ENCODE measurements at places on chromosomes 11 and 22.

- no peak for DNase-seq
These were observed 55.8 kb downstream of the ELFN2 start for GRCh38 chr22:37371491-37371890.

- no peak for DNase-seq
These were observed 28.9 kb downstream of the THOC5 start for GRCh38 chr22:29524442-29525191.

GRCh38 chr11:64718084-64718779 is 4.8 kb downstream of the NRXN2 start:
- no peak for DNase-seq

DNA sequence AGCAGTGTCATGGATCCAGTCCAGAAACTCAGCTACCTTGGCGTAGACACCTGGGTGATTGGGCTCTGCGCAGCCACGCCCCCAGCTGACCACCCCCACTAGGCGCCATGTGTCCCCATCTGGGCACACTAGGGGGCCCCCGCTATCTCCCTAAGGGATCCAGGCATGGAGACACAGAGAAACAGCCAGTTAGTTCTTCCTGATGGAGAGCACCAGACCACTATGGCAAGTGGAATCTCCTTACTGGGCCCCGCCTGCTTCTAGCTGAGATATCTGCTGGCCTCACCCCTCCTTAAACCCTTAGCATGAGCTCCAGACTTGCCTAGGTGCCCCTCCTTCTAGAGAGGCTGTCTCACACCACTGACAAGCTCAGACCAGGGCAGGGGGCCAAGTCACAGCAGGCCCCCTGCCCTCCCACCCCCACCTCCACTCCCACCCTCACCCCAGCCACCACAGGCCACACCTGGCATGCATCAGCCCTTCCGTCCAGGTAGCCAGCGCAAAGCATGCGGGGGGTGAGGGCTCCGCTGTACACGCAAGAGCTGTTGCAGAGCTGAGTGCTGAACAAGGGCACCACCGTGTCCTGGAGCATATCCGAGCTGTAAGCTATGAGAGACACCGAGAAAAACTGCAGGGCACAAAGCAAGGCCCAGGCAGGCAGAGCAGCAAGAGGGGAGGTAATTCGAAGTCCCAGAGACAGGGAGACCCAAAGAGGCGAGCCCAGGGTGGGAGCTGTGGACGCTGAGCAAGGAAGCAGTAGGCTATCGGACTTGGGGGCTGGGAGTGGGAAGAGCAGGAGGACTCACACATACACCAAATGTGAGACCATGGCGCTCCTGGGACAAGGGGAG is 16.1 kb downstream of the TMPRSS5 start:
- no peak for DNase-seq

GRCh38 chr11:96161307-96162089 is 181.5 kb downstream of the MAML2 start:
- DNase-seq = no peak

- no peak for DNase-seq
These were observed 10.1 kb upstream of the RAB3IL1 start for GRCh38 chr11:61927501-61927900.

- no peak for DNase-seq
These were observed 5.2 kb downstream of the KCNJ5 start for GRCh38 chr11:128896356-128896755.

- no peak for DNase-seq
These were observed 23.0 kb downstream of the MYO18B start for GRCh38 chr22:25765016-25765367.

GRCh38 chr11:109794501-109794900 is 298.7 kb upstream of the ZC3H12C start:
- no peak for DNase-seq

DNA sequence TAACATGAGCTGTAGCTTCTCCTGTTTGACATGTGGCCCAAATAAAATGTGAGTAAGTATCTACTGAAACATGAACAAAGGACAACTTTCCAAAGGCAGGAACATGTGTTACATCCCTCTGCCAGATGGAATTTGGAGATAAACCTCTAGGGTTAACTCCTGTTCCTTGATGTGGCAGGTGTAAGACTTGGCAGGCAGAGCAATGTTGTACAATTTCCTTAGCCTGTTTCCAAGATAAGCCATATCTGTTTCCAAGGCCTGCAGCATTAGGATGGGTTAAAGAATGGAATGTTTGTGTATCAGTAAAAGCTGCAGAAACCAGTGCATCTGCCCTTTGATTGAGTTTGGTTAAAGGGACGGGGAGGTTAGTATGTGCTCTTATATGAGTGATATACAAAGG is 8.8 kb upstream of the DNAJB13 start:
- DNase-seq = no peak

DNA sequence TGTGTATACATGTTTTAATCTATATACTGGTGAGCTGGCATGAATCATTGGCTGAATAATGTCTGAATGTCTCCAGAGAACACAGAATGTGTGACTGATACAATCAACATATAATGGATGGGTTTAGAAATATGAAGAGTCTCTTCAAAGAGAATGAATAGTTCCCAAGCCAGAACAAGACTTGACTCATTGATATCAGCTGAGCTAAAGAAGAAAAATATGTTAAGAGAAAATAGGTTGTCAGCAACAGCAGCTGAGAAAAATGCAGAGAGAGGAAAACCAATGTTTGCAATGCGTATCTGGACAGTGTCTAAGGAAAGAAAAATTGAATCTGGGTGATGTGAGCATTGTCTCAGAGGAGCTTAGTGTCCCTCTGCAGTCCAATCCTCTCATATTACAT is 1281.8 kb upstream of the TENM4 start:
- DNase-seq = no peak

GRCh38 chr11:73004088-73004487 is 138.0 kb downstream of the FCHSD2 start:
- DNase-seq = no peak

DNA sequence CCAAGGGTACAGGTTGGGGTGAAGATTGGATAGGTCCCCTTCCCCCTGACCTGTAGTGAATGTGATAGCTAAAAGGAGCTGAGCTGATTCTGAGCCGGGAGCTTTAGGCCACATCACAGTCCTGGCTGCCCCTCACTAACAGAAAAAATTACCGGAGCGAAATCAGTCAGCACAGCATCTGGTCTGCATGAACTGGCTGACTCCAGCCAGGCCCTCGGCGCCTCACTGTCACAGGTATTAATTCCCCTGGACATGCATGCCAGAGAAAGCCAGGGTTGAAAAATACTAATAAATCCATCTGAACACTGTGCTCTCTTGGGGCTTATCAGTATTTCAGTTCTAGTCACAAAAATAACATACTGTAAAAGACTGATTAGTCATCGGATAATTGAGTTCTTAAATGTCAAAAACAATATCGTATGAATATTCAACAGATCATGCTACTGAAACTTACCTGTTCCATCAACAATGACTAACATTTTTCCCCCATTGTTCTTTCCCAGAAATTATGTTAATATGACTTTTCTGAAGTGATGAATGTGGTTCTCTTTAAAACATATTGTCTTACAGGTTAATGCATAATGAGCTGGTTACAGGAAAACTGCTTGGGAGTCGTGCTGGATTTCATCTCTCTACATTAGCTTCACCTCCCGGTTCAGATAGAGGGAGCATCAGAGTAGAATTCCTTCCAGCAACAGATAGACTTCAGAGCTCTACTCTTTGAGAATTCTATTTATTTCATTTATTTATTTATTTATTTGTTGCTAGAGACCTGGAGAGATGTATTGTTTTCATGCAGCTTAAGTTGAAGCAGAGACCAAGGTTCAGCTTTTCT is 387.7 kb downstream of the NXPE2 start:
- DNase-seq = no peak

DNA sequence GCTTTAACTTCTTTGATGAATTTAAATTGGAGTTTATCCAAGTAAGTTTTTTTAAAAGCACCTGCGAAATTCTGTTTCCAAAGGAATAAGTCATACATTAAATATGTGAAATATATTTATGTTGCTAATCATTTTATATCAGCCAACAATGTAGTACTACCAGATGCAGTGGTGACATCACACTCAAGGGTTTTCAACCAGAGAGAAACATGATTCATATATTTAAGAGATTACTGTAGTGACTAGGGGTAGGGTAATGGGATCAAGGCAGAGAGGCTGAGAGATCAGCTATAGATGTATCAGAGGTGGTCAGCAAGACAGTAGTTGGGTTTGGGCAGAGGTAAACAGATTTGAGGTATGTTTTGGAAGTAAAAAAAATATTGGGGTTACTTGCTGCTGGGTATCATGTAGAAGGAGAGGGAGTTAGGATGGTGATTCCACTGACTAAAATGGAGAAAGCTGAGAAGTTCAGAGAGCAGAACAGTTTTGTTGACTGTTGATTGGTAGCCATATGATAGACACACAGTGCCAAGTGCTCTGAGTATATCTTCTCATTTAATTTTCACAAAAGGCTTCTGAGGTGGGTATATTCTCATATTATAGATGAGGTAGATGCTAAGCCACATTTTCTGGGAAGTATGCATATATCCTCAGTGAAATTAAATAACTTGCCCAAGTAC is 39.4 kb downstream of the CEP57 start:
- DNase-seq = no peak

- DNase-seq = no peak
These were observed 658 bp downstream of the C11orf71 start for GRCh38 chr11:114399490-114400215.

- DNase-seq = no peak
These were observed 1080.2 kb downstream of the OPCML start for GRCh38 chr11:132451942-132452601.

DNA sequence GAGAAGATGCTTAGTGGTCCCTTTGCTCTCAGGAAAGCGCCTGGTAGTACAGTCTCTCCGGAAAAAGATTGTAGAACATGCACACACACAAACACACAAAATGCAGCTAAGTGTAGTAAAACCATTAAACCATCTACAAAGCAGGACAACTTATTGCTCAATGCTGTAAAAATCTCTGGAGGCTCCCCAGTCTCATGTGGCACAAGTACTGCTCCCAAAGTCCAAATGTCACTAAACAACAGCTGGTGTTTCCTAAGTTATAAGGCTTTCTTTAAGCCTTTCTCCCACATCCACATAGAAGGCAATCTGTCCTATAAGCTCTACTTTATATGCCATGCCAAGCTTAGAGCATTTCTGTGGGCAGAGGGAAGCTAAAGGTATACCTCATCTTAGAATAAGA is 32.9 kb downstream of the CDON start:
- DNase-seq = no peak

- DNase-seq = no peak
These were observed 388.1 kb upstream of the CCDC90B start for GRCh38 chr11:83674102-83674896.

DNA sequence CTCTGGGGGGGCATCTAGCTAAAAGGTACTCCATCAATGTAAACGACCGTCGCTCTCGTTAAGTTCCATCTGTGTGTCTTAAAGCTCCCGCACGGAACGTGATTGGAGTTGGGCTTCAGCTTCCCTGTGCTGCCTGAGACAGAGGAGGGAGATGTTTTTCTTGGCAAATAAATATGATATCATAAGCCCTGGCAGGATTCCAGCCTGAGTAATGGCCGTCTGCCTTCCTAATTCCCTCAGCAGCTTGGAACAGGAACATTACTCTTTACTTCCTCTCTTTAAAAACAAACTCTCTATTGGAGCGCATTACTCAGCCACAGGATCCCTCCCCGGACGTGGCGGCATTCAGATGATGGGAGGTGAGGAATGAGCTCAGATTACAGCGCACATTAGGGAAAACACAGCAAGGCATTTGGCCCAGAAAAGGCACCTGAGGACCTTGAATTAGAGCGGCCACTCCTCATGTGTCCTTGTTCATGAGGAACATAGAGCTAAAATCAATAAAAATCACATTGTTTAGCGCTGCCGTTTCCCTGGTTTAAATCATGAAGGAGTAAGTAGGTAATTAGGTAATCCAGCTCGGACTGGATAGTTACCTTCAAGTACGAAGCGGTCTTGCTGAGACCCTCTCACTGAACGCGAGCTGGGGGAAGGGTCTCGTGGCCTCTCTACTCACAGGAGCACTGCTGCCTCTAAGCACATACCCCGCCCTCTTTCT is 230.4 kb downstream of the ST3GAL4 start:
- peak; percentile 75 for DNase-seq

DNA sequence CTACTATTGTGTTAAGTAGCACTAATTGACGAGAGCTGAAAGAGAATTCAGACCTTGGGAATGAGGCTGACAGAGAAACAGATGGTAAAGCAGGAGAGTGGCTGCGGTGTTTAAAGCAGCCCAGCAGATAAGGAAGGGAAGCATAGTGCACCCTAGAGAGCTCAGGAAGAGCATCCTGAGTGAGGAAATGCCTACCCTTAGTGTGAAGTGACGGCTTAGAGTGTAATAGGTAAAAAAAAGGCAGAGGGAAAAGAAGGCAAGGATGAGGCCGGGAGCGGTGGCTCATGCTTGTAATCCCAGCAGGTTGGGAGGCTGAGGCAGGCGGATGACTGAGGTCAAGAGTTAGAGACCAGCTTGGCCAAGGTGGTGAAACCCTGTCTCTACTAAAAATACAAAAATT is 22.4 kb upstream of the ETS1 start:
- no peak for DNase-seq

GRCh38 chr11:68099474-68100405 is 21.4 kb downstream of the CHKA start:
- no peak for DNase-seq

- no peak for DNase-seq
These were observed 481.1 kb downstream of the MIAT start for GRCh38 chr22:27138471-27138870.

DNA sequence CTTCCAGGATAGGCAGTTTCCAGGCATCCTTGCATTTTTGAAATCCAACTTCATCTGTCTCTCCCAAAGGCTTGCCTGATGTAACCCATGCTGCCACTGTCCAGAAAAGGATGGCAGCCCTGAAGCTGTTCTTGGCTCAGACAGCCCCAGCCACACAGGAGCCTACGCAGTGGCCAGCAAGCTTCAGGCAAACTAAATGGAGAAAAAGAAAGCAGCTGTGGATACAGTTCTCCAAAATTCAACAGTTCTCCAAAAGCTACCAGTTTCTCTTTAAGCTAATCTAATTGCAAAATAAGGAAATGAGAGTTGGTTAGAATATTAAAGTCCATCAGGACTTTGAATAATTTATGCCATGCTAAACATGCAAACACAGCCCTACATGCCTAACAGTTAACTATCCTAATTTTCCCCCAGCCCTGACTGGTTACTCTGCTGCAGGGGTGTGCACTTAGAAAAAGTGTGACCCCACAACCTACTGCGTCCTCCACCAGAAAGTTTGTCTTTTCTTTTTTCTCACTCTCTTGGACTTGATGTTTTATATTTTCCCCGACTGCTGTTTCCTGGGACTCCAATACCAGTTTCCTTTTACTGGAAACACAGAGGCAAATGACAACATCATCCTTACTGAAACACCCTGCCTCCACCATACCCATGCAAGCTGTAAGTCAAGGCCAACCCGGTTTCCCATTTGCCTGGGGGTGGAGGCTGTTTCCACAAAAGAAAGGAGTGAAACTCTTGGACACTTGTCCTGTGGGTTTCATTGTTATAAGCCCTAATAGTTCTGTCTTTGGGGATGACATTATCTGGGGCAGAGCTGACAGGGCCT is 69.1 kb upstream of the OR5AN1 start:
- no peak for DNase-seq

GRCh38 chr22:20205464-20205963 is 54.7 kb upstream of the CCDC188 start:
- DNase-seq = no peak

DNA sequence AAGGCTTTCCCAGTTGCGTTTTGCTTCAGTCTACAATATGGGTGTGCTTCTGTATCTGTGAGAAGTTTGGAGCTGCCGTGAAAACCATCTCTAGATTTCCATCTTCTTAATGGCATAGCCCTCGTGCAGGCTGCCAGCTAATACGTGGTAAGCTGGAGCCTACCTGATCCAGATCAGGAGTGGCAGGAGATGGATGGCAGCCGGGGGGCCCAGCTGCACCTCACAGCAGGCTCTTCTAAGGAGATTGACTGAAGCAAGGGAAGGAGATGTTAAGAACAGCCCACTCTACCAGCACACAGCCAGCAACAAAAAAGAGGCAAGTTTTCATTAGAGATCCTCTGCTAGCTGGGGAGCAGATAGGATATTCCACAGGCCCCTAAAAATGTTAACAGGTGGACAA is 115.5 kb downstream of the MSANTD4 start:
- no peak for DNase-seq

All from NCI-H187 treated with DMSO at 0.1 percent for 48 hours (cell line).